ENCODE measurements at places on chromosomes 1 and 21.

DNA sequence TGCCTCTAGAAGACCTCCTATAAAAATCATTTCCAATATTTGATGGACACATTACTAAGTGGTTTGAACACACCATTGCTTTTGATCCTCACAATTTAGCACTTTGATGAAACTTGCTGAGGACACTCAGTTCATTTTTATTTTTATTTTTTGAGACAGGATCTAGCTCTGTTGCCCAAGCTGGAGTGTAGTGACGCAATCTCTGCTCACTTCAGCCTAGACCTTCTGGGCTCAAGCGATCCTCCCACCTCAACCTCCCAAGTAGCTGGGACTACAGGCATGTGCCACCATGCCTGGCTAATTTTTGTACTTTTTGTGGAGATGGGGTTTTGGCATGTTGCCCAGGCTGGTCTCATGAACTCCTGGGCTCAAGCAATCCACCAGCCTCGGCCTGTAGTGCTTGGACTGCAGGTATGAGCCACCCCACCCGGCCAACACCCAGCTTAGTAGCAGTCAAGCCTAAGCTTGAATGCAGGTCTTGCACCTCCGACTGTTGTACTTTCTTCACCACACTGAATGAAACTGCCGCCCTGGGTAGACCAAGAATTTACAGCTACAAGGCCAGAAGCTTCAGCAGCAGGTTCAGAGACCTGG, 24.8 kb upstream of the ATP2B4 start:
- DNase-seq: no peak

- DNase-seq: no peak
These were observed 358.2 kb downstream of the RPS6KC1 start for GRCh38 chr1:213409208-213409631.

GRCh38 chr1:209619696-209620486, 32.3 kb downstream of the LAMB3 start:
- no peak for DNase-seq

GRCh38 chr21:31382060-31382459, 38.0 kb upstream of the TIAM1 start:
- DNase-seq: no peak

- DNase-seq: peak; percentile 42
These were observed 37.7 kb downstream of the KIAA0040 start for GRCh38 chr1:175154629-175155472.

GRCh38 chr1:228955691-228956090, 220.4 kb downstream of the RHOU start:
- no peak for DNase-seq

GRCh38 chr21:28309596-28309995, 683.1 kb downstream of the LTN1 start:
- DNase-seq: no peak

DNA sequence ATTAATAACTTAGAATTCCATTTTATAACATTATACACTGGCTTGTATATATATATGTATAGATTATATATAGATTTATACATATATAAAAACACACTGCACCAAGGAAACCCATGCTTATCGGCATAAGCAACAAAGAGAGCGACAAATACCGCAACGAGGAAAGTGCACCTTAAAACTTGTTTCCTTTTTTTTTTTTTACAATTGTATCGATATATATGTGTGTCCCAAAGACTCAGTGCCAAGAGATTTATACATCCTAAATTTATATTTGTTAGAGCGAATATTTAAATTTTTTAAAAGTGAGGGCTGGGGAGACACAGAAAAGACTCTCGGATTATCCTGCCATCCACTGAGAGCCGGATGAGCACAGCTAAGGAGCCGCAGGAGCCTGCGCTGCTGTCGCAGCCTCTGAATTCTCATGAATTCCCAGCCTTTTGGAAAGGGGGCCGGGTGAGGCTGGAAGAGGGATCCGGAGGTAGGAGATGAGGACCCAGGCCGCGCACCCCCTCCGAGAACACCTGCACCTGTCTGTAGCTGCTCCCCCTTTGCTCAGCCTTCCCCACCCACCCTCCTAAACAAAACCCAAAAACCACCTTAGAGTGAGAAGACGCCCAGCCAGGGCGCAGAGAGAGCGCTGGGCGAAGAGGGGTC, 5.2 kb downstream of the DMRTA2 start:
- no peak for DNase-seq

DNA sequence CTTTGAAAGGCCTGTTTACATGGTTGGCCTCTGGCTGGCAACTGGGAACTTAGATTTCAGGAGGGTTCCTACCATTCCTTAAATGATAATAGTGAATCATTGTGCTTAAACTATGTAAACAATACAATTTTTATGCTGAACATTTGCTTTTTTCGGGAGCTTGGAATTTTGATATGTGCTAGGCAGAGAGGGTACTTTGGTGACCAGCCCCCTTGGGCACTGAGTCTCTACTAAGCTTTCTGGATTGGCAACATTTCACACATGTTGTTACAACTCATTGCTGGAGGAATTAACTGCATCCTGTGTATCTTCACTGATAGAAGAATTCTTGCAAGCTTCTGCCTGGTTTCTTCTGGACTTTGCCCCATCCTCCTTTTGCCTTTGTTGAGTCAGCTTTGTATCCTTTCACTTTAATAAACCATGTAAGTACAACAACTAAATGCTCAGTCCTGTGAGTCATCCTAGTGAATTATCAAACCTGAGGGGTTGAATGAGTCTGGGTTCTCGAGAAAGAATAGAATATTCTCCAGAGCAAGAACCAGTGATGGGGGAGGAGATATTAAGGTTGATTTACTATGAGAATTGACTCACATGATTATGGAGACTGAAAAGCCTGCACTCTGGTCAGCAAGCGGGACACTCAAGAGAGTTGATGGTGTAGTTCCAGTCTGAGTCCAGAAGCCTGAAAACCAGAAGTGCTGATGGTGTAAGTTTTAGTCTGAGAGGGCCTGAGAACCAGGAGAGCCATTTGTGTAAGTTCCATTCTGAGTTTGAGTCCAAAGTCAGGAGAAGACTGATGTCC, 3.1 kb upstream of the SLC16A4 start:
- DNase-seq: no peak

GRCh38 chr1:169620565-169620964, 9.4 kb downstream of the SELP start:
- DNase-seq: no peak

DNA sequence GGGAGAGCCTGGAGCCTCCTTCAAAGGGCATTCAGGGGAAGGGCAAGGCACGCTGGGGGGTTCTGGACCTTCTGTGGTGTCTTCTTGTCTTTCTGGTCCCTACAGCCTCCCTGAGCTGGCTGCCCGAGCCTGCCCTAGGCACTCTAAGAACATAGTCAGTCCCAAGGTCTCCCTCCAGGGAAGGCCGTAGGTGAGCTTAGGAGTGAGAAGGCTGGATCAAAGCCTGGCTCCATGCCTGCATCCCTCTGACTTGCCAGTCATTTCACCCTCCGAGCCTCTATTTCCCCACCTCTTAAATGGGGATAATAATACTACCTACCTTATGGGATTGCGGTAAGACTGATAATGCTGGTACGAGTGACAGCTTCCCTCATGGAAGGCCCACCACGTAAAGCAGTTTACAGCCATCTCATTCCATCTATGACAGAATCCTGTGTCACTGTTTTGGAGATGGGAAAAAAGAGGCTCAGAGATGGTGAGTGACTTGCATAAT, 20.8 kb downstream of the PTPRF start:
- DNase-seq: no peak

- no peak for DNase-seq
These were observed 14.9 kb downstream of the RSPH1 start for GRCh38 chr21:42481169-42481568.

DNA sequence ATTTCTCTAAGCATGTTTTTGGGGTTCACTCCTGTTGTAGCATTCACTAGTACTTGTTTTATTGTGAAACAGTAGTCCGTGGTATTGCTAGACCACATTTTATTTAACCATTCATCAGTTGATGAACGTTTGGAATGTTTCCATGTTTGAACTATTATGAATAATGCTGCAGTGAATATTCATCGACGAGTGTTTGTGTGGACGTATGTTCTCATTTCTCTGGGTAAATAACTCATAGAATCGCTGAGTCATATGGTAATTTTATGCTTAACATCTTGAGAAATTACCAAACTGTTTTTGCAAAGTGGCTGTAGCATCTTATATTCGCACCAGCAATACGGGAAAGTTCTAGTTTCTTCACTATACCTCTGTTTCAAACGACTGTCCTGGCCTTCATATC, 28.0 kb upstream of the KAZN start:
- no peak for DNase-seq

DNA sequence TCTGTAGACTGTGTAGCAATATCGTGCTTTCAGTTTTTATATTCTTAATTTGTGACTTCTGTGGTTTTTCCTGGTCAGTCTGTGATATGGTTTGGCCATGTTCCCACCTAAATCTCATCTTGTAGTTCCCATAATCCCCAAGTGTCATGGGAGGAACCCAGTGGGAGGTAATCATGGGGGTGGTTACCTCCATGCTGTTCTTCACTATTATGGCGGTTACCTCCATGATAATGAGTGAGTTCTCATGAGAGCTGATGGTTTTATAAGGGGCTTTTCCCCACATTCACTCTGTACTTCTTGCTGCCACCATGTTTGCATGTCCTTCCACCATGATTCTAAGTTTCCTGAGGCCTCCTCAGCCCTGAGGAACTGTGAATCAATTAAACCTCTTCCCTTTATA, 169.8 kb downstream of the LEPR start:
- no peak for DNase-seq

- no peak for DNase-seq
These were observed 241.7 kb downstream of the USH2A start for GRCh38 chr1:216181590-216181989.

GRCh38 chr1:198357937-198358336, 182.5 kb downstream of the ATP6V1G3 start:
- DNase-seq: no peak

DNA sequence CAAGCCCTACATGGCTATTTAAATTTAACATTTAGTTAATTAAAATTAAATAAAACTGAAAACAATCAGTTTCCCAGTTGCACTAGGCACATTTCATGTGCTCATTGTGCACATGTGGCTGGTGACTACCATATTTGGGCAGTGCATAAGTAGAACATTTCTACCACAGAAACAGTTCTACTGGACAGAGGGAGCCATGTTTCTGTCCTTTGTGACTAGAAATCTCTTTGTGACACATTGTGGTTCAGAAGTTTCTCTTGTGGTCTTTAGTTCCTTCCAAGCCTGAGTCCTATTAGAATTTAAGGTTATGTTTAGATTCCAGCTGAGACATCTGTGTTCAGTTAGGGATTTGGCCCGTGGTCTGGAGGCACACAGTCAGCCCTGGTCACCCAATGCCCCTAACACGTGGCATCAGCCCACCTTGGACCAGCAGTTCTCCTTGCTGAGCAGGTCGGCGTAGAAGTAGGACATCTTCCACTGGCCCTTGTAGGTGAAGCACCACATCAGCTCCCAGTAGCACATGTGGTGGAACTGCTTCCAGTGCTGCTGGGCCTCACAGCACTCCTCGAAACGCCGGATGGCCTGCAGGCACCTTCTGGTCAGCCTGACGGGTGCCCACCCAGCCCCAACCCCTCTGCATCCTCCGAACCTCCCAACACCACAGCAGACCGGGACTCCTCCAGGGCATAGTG, 29.1 kb downstream of the TTC39A start:
- DNase-seq: no peak
